ENCODE measurements at places on chromosomes 1 and 21.

DNA sequence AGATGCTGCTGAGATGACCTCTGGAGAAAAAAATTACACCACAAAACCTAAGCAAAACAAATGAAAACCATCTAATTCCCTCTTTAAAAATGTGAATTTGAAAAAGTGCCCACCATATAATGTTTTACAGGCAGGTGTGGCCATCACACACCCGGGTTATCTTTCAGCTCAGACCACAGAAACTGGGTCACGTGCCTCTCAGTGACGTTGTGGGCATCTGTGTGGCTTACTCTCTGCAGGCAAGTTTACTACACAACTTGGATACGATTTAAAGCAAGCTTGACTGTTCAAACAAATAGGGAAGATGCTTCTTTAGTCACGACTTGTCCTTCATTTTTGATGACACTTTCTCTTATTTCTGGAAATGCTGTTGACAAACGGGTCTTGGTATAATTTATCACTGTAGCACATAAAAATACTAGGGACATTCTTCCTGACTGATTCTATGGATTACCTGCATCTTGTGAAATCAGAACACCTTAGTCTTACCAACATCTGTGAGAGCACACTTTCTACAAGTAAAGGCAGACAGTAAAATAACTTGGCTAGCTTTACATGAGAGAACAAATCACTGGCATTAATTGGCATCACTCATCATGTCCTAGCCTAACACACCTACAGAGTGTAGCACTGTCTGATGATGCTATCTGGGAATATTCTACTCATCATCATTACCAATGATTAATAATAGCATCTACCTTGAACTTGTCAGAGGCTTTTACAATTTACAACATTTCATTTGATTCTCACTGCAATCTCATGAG, 89.3 kb upstream of the EDEM3 start:
- DNase-seq = no peak

GRCh38 chr1:109537450-109538178, 2.1 kb upstream of the GPR61 start:
- DNase-seq = no peak

DNA sequence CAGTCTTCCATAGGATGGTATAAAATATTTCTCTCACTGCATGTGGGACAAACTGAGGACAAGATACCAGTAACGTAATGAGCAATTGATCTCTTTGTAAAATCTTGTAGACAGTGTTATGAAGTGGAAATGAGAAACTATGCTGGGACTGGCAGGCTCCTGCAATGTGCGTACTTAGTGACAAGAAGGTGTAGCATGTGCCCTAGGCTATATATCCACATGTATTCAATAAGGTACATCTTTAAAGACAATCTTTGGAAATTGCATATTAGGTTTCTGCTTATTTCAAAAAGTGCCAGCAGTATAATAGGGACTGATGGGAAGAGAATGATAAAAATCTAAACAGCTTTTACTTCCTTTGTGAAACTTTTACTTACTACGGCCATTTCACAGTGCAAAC, 81.9 kb upstream of the GREM2 start:
- DNase-seq = no peak

- DNase-seq = no peak
These were observed 121.7 kb downstream of the TNFSF18 start for GRCh38 chr1:172929006-172929405.

DNA sequence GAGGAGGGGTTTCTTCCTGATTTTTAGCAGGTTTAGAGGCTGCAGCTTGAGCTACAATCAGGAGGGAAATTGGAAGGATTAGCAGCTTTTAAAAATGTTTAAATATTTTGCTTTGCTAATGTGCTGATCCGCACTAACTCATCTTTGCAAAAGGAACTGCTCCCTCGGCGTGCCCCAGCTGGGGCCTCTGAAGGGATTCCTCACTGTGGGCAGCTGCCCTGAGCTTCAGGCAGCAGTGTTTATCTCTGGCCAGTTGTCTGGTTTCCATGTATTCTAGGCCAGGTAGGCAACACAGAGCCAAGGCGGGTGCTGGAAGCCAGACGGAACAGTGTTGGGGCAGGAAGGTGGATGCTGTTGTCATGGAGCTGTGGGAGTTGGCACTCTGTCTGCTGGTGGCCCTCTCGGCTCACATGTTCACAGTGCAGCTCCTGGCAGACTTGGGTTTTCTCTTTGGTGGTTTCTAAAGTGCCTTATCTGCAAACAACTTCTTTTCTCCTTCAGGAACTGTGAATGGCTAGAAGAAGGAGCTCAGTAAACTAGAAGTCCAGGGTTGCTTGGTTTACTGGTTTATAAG, 18.9 kb downstream of the NECAP2 start:
- no peak for DNase-seq

- DNase-seq = no peak
These were observed 11.5 kb downstream of the MACO1 start for GRCh38 chr1:25442178-25442577.

DNA sequence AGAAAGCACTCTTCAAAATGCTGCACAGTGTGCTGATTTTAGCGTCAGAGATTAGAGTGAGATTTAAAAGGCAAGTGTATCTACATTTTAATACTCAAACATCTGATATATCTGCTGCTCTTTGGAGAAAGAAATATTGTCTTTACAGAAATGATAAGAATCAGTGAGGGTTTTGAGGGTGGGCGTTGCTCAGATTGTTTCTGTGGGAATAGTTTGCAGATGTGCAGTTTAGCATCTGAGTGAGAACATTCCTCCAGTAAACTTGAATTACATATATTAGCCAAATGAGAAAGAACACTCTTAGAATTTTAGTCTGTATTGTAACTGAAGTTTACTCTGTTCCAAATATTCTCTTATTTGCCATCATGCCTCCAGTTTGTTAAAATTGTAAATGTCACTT, 549.2 kb downstream of the NEGR1 start:
- DNase-seq = no peak

GRCh38 chr1:76857138-76857537, 10.1 kb upstream of the ST6GALNAC5 start:
- DNase-seq = no peak

- DNase-seq = peak; percentile 36
These were observed 303.6 kb downstream of the USH2A start for GRCh38 chr1:216119600-216119999.

DNA sequence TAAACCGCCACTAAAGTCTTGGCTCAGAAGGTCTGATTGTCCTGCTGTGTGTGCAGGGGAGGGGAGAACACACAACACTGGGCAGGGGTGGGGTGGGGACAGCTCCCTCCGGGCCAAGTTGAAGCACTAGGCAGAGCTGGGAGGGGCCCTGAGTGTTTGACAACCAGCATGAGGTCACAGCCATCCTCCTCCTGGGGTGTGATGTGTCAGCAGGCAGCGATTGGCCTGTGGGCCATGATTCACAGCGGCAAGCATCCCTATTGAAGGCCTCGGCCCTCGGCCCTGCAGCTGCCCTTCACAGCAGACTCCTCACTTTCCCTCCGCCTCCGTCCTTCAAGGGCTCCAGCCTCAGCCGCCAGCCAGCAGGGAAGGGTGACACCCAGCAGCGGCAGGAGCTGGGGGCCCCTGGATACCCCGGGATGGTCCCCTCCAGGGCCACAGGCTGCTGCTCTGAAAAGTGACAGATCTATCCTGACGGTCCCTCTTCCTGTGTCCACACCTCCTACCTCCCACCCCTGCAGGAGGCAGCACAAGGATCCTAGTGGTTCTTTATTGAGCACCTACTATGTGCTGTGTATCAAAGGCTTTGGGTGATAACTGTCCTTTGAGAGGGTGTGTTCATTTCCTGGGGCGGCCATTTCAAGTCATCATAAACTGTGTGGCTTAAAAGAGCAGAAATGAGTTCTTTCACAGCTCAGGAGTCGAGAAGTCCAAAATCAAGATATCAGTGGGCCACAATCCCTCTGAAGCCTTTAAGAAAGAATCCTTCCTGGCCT, 66.0 kb upstream of the SLC25A33 start:
- DNase-seq = peak; percentile 63

DNA sequence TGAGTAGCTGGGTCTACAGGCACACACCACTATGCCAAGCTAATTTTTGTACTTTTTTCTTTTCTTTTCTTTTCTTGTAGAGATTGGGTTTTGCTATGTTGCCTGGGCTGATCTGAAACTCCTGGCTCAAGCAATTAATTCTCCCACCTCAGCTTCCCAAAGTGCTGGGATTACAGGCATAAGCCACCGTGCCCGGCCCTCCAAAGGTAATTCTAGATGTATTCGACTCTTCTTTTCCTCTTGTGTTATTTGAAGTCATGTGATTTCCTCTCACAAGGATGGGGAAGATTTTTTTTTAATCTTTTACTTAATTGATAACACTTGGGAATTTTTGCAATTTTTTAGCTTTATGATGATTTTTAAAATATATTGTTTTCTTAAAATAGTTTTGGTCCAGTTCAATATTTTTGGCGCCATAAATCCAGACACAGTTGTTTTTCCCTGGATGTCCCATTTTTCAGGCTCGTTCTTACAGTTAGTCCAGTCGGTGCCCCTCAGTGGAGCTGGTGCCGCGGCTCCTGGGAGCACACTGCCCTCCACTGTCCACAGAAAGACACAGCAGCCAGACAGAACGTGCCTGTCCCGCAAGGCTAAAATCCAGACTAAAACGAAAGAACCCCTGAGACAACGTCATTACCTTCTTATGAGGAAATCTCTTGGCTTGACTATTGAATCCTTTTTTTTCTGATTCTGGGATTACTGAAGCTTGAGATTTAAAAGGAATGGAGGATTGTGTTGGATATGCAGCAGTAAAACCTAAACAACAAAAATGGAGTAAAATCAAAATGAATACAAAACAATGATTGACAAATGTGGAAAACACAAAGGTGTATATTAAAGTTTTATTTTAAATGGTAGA, 22.4 kb downstream of the STPG1 start:
- DNase-seq = peak; percentile 69

DNA sequence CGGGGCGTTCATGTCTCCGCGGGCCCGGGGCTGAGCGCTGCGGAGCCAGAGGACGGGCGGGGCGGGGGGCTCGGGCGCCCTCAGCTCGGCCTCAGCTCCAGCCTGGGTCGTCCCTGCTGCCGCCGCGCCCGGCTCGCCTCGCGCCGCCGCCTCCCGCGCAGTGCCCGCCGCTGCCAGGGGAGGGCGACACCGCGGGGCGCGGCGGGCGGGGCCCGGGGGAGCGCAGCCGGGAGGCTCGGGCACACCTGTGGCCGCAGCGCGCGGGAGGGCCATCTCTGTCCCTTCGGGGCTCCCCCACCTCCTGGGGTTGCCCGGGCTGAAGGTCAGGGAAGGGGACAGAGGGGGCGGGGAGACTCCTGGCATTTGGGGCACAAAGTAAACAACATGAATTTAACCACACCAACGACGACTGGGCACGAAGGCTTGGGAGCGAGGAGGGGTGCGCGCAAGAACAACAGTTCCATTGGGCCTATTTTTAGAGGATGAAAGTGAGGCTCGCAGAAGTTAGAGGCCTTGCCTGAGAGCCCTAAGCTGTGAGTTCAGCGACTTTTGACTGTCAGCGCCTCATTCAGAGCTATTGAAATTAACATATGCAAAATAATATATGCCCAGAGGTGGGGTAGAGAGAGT, at the start of gene FAM131C:
FAM131C (minus strand) TSS at position 162 of the 630 bp plus-strand sequence. CDS start 209 bp downstream, outside the sequence.
- DNase-seq = no peak

GRCh38 chr1:85289207-85289847, 12.9 kb upstream of the BCL10 start:
- no peak for DNase-seq

- DNase-seq = peak; percentile 96
These were observed 7.4 kb downstream of the SOX13 start for GRCh38 chr1:204080163-204080903.

- DNase-seq = no peak
These were observed 69.6 kb downstream of the OSBPL9 start for GRCh38 chr1:51686450-51686849.

GRCh38 chr1:209861242-209861641, 33.5 kb downstream of the UTP25 start:
- DNase-seq = no peak

DNA sequence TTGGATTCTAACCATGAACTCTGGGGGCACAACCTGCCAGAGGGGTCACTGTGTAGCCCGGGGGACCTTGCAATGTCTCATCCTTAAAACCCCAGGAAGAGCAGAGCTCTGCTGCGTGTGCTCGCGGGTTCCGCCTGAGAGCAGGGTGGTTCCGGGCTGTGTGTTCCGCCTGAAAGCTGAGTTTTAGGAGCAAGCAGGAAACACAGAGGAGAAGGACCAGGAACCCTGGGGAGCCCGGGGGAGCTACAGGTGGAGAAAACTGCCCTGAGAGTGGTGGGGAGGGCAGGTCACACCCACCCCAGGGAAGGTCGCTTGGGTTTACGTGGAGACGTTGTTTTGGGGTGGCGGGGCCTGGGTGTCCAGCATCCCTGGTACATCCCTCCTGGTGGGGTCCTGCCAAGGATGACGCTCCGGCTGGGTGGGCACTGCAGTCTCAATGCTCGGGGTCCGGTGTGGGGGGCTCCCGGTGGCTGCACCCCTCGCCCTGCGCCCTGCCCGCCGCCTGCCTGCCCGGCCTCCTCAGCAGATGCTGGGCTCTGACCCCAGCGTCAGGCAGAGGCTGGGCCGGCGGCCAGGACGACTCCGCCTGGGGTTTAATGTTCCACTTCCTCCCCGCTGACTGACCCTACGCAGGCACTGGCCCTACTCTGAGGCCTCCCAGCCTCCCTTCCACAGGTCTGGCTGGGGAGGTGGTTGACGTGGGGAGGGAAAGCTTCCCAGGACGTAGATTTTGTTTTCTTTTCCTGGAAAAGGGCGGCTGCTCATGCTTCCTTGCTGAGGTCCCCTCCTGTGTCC, 17.3 kb upstream of the C1orf159 start:
- no peak for DNase-seq

GRCh38 chr1:201656311-201657032, 117.5 kb downstream of the NAV1 start:
- DNase-seq = no peak

- no peak for DNase-seq
These were observed 259.1 kb downstream of the KAZN start for GRCh38 chr1:14857436-14858195.

DNA sequence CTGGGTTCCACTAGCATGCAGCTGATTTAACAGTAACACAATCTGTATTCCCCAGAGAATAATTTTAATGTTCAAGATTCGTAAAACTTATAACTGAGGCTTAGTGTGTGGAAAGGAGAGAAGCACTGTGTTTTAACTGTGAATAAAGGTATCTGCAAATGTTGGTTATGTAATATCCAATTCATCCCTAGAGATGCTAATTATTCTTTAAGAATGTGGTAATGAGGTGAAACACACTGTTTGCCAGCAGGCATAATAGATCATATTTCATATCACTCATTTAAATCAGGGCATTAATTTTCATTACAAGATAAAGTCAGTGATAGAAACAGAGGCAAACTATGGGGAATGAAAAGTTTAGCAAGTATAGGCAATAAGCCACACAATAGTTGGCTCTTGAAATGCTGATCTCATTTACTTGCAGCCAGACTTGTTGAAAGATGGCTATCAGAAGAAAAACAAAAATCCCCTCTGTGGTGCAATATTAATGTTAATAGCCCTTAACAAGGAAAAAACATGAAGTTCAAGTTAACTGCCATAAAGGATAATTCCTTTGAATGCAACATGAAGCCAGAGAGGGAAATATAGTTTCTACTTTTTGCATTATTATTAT, 33.4 kb downstream of the HMCN1 start:
- DNase-seq = no peak

- DNase-seq = peak; percentile 40
These were observed 36.0 kb upstream of the DISC1 start for GRCh38 chr1:231590453-231591198.

All from COLO829 (cell line).